Natural killer cell treated with Interleukin-12 subunit alpha and Interleukin-12 subunit beta and Interleukin-15 and Interleukin-18, amount 100 ng/mL, for 72 hours (primary cell): ENCODE measurements at places on chromosomes 5 and 9.

DNA sequence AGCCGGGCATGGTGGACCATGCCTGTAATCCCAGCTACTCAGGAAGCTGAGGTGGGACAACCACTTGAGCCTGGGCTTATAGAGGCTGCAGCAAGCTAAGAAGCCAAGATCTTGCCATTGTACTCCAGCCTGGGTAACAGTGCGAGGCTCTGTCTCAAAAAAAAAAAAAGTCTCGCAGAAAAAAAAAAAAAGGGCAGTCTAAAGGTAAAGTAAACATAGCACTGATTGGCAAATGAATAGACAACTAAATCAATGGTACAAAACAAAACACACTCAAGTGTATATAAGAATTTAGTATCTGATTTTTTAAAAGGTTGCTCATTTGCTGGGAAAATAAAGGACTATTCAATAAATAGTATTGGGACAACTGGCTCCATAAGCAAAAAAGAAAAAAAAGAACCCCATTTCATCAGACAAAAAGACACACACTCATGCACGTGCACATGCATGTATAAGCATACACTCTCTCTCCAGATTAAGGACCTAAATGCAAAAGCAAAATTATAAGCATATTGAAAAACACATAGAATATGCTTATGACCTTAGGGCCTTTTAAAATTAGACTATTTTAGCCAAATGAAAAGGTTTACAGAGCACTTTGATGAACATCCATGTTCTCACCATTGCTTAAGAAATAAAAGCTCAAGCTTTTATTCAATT lies 5.7 kb downstream of the IL6ST start:
- no peak for DNase-seq

DNA sequence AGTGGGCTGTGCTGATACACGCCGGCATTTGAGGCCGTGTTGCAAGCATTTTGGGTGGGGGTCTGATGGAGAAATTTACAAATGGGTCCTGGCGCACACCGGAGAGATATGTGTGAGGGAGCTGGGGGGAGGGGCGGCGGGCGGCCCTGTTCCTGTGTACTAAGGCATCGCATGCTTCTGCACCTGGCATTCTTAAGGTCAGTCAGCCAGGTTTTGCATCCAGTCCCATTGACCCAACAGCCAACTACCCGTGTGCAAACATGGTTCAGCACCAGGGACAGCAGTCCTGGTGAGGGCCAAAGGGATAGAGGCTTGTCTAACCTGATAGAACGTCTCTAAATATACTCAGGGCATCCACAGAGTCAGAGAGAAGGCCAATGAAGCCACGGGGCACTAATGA lies 839 bp downstream of the GABRG2 start:
- no peak for DNase-seq

DNA sequence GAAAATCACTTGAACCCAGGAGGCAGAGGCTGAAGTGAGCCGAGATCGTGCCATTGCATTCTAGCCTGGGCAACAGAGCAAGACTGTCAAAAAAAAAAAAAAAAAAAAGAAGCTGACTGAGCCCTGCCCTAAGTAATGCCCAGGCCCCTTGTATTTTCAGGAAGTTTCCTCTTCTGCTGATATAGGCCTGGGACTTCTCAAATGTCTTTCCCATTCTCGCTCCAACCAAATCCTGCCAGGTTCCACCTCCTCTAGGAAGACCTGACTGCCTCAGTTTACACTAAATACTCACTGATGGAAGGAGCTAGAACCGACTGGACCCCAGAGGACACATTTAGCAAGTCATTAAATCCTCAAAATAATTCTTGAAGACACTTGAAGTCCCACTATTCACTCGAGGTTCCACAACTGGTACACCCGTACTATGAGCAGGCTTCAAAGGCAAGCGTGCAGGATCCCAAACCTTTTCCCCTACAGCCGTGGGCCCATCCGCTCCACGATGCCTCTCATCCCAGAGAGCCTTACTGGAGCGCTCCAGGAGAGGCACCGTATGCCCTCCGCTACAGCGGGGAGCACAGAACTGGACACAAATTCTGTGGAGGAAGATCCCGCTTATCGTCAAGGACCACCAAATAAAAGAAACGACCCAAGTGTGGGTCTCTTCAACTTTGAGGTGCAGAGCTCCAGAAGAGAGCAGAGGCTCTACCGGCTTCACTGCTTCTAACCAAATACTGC lies 676 bp downstream of the NOL6 start:
- peak; percentile 56 for DNase-seq

GRCh38 chr5:58200451-58200850 lies 259.4 kb downstream of the PLK2 start:
- DNase-seq = no peak

- no peak for DNase-seq
Measured at GRCh38 chr9:121395558-121395957, 25.5 kb upstream of the STOM start.
